ENCODE measurements at places on chromosomes 11 and 22.

DNA sequence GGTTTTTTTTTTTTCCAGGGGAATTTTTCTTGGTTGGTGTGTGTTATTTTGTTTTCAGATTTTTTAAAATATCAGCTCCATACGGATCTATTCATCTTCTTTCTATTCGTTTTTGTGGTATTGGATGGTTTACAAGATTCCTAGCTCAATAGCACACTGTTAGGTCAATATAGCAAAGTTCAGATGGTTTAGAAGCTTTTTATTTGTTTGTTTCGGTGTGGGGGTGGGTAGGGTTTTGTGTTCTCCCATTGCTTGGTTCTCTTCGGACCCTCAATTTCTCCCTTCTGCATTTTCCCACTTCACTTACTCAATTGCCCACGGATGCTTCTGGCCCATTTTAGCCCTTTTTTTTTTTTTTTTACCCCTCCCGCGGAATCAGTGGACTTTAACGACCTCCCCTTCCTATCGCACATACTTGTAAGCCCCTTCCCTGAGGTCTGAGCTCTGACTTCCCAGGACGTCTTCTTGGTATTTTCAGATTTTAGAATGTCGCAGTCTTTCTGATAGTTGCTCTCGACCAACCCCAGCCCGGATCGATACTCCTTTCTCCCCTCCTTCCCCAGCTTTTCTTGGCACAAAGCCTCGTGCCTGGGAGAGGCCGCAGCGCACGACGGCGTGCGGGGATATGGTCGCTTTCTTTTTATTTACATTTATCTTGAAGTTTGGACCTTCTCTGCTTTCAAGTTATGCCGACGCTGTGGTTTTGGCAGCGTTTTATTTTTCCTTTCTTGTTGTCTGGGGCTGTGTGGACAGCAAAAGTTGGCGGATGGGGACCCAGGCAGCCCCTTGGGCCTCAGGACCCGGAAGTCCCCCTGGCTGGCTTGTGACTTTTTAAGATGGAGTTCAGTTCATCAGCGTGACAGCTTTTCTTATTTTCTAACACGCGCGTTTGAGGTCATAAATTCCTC lies 4.4 kb upstream of the SPDYC start:
- no peak for DNase-seq

DNA sequence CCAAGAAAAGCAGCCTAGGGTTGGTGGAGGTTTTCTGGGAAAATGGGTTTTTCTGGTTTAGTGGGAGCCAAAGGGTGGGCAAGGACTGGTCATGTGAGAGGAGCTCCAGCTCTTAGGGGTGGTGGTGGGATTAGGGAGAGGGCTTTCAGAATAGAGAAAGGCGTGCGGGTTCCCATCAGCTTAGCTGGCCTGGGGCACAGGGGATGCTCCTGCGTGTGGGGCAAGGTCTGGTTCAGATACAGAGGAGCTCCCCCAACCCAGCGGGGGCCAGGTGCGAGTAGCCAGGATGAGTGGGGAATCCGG lies 644 bp downstream of the TMEM134 start:
- no peak for DNase-seq

- DNase-seq = no peak
Observed at GRCh38 chr11:77467233-77467632, 6.7 kb downstream of the PAK1 start.

GRCh38 chr11:15929371-15929901 lies 426.9 kb downstream of the SOX6 start:
- DNase-seq = no peak

- no peak for DNase-seq
Observed at GRCh38 chr11:890794-891540, 19.6 kb downstream of the CHID1 start.

DNA sequence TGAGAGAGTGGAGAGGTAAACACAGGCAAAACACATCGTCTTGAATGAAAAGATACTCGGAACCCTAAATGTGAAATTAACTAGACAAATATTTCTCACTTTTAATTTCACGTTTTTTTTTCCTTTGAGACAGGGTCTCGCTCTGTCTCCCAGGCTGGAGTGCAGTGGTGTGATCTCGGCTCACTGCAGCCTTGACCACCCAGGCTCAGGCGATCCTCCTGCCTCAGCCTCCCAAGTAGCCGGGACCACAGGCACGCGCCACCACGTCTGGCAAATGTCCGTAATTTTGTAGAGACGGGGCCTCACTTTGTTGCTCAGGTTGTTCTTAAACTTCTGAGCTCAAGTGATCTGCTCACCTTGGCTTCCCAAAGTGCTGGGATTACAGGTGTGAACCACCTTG lies 7.4 kb upstream of the SHANK3 start:
- DNase-seq = no peak

DNA sequence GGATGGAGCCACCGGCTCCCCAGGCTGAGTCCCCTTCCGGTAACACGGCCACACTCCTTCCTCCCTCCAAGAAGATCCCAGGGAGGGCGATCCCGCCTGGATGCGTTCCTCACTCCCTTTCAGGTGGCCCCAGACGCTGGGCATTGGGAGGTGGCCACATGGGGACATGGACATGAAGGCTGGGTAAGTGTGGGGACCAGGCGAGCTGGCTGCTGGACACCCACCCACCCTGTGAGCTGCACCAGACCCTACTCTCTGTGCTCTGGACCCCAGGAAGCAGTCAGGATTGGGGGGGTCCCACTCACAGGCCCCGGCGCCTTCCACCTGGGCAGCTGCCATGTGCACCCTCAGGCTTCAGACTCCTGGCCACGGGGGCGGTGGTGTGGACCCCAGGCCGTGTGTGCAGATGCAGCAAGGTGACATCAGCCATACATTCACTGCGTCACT lies 932.8 kb downstream of the BRD1 start:
- DNase-seq = no peak

DNA sequence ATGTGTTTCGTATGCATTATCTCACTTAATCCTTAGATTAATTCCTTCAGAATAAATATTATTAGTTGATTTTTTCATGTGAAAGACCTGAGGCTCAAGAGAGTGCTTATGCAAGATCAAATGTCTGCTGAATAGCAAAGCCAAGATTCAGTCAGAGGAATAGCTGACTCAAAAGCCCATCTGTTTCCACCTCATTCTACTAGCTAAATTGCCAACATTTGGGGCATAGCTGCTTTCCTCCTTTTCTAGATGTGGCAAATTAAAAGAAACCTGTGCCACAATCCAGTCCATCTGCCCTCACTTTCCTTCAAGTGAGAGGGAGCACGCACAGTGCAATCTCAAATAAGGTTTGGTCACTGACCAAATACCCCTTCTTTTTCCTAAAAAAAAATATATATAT lies 121.1 kb downstream of the PAX6 start:
- no peak for DNase-seq

- no peak for DNase-seq
Observed at GRCh38 chr22:47115518-47115890, 353.1 kb downstream of the TBC1D22A start.

GRCh38 chr11:118643142-118643994 lies 36.0 kb downstream of the PHLDB1 start:
- no peak for DNase-seq

GRCh38 chr11:118275176-118275575 lies 11.1 kb upstream of the MPZL2 start:
- DNase-seq = no peak

DNA sequence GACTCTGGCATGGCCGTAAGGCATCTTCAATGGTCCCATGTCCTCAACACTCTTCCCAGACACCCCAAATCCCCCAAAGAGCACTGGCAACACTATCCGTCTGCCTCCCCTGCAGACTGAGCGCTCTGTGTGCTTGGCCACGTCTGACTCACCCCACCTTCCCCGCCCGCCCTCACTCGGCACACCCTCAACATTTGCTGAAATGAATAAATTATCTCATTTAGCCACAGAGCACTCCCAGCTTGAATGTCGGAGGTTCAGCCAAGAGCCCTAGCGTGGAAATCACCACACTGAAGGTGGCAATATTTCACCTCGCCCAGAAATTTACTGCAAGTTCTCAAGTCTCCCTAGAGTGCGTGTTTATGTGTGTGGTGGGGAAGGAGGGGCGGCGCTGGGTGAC lies 46.6 kb upstream of the TCF20 start:
- DNase-seq = peak; percentile 37

DNA sequence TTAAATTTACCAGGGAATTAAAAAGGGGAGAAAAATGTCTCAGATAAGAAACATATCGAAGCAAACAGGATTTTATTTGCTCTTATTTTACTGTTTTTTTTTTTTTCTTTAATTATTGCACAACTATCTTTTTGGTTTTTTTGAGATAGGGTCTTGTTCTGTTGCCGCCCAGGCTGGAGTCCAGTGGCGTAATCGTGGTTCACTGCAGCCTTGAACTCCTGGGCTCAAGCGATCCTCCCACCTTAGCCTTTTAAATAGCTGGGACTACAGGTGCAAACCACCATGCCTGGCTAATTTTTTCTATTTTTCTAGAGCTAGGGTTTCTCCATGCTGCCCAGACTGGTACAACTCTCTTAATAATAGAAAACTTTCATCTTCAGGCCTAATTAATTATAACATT lies 32.5 kb downstream of the DRG1 start:
- DNase-seq = no peak

DNA sequence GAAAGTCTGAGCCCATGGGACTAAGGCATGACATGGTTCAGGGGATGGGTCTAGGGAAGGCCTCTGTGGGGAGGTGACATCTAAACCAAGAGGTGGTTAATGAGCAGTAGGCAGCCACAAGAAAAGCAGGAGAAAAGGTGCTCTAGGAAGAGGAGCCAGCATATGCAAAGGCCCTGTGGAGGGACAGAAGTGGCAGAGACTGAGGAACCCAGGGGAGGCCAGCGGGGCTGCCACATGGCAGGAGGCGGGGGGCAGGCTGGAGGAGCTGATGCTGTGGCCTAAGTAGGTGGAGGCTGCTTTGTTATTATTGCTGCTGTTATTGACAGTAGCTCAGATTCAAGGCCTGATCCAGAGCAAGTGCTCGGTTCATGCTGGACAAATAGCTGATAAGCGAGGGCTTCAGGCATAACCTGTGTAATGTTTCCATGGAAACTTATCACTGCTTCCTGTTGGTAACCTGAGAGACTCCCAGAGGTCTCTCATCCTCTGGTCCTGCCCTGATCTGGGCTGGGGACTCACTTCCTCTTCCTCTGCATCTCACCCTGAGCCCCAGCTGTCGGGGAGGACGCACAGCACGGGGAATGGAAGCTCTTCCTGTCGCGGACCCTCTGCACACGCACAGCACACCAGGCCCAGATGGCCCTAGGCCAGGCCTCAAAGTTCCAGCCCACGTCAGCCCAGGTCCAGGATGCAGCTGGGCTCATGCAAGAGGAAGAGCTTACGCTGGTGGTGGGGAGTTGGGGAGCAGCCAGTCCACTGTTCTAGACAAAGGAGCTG lies 75.2 kb upstream of the TP53I11 start:
- DNase-seq = no peak

DNA sequence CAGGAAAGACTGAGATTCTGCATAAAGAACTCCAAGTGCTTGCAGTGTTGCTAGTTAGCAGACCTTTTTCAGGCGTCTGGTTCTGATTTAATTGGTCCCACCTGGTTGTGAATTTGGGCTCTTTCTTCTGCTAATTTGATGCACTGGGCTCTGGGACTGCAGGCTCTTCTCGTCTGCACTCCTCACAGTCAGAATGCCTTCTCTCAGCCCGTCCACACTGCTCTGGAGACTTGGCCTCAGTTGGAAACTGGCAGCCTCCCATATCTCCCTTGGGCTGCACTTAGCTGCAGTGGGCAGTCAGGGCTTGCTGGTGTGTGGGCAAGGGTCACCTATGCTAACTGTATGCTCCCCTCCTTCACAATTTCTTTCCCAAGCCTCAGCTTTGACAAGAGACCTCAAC lies 1.5 kb downstream of the TRIM6 start:
- DNase-seq = no peak

- no peak for DNase-seq
Observed at GRCh38 chr11:10982704-10983510, 125.1 kb upstream of the ZBED5 start.

- no peak for DNase-seq
Observed at GRCh38 chr11:5688482-5688881, 1.1 kb upstream of the TRIM22 start.

DNA sequence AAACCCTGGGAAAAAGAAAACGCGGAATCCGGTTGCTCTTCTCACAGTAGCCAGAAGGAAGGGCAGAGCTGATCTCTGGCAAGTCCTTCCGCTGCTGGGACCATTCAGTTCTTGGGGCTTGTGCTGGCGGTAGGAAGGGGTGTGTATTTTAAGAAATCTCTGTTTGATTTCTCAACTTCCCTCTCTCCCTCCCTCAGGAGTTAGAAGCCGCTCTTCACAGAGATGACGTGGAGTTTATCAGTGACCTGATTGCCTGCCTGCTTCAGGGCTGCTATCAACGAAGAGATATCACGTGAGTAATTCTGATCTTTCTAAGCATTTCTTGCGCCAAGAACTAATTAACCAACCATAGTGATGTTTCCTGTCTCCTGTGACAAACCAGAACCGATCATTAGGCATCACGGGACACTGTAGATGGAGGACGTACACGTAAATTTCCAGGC lies 85.9 kb upstream of the SLC25A18 start:
- DNase-seq = no peak

DNA sequence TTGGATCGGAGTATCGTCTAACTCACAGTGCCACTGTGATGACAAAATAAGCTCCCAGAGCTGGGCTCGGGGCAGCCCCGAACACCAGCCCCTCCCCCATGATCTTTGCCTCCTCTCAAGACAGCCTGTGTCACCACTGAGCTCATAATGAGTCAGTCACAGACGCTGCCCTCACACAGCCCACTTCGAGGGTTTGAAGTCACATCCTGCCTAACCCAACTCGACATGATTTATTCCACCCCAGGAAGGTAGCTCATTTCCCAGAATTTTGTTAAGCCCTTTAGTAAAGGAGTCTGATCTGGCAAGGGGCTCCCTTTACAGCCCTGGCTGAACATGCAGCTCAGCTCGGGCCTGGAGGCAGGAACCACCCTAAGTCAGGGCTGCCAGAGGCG lies 22.8 kb downstream of the MYH9 start:
- DNase-seq = peak; percentile 93

- no peak for DNase-seq
Observed at GRCh38 chr11:74371269-74372052, 26.8 kb downstream of the PGM2L1 start.

- DNase-seq = no peak
Observed at GRCh38 chr11:35413598-35413997, 5.8 kb downstream of the SLC1A2 start.

- DNase-seq = no peak
Observed at GRCh38 chr11:45303316-45303715, 17.2 kb upstream of the SYT13 start.

GRCh38 chr22:35629406-35630216 lies 12.5 kb upstream of the MB start:
- no peak for DNase-seq

DNA sequence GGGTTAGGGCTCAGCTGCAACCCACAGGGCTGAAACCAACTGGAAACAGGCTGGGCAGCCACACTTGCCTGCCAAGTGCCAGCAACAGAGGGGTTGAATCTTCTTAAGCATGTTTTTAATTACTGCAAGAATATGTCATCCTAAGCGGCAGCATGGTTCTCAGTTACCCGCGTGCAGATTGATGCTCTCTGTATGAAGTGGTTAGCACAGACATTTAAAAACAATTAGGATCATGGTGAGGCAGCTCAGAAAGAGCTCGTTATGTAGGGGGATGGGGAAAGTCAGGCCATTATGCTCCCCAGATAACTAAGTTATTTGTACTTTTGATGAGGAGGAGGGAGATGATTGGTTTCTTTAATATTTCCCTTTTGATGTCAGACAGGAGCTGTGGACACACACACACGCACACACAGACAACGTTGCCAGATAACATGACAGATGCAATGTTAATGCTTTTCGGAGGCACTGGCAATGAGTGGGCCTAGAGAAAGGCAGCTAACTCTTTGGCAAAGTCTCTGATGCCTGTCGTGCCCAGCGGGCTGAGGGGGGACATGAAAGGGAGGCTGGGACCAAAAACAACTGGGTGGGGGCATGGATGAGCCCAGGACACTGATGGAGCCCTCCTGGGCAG lies 389.7 kb downstream of the NXPE2 start:
- no peak for DNase-seq

- no peak for DNase-seq
Observed at GRCh38 chr11:115276191-115276590, 228.0 kb downstream of the CADM1 start.
